ENCODE measurements at places on chromosomes 7 and 10.

DNA sequence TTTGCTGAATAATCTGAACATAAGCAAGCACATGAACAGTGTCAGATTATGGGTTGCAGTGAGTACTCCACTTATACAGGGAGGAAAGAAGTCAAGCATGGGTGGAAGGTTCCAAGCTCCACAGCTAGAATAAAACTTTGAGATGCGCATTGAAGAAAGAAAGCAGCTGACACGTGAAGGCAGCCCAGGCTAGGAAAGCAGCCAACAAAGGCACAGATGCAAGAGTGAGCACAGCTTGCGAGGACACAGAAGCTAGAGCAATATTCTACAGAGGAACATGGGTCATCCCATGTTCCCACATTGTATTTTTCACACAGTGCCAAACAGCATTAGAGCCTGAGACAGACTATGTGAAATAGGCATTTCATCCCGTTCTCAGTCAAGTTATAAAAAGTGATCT lies 194.6 kb upstream of the TBX20 start:
- no peak for DNase-seq

DNA sequence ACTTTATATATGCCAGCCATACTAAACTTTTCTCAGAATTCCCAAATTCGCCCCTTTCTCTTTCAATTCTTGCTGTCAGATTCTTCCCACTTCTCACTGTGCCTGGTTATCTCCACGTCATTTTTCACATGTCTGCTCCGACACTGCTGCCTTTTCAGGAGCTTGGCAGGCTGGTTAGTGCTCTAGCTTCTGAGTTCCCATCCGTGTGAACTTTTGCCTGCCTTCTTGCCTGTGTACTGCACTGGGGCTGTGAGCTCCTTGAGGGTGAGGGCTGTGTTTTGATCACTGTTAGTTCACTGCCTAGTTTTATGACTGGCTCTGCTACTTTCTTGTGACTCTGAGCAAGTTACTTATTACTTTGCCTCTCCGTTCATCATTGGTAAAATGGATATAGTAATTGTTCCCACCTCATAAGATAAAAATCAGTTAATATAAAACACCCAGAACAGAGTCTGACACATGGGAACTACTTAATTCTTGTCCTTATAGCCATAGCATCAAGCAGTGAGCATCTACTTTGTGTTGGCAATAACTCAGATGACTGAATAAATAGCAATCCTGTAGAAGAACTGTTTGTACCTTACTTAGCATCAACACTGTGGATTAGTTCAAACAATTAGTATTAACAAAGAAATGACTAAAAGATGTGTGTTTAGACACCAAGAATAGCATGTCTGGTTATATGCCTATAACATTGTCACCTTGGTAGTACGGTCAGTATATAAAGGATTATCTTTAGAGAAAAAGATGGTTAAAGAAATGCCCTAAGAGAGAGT lies 5.5 kb downstream of the GSTO1 start:
- DNase-seq: peak; percentile 23

DNA sequence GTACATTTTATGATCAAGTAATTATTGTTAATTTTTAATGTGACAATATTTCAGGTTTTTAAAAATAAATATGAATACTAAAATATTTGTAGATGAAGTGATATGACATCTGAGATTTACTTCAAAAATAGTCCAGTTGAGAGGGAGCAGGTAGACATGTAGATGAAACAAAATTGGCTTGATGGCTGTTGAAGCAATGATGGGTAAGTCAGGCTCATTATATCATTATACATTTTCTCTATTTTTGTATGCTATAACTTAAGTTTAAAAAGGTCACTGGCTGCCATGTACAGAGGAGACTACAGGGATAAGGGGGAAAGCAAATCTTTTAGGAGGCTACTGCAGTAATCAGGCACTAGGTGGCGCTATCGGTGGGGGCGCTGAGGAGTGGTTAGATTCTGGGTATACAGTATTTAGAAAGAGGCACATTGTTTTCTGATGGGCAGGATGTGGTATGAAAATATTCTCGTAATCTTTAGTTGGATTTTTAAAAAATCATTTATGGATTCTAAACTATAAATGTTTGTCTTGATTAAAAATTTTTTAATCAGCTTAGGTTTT lies 189.8 kb upstream of the IMMP2L start:
- peak; percentile 52 for DNase-seq

DNA sequence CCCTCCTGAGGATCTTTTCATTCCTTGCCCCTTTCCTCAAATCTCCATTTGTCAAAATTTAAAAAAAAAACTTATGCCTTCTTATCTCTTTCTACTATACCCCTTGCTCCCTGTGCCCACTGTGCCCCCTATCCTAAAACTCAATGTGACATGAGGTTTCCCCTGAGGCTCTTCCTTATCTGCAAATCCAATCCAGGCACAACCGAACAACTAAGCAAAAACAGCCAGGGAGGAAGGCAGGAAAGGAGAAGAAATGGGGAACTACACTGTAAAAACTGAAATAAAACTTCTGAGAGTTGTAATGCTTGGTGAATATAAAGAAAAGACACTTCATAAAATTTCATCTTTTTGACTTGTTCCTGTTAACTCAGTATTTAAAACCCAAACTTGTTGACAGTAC lies 54.2 kb downstream of the CRPPA start:
- no peak for DNase-seq

- no peak for DNase-seq
Measured at GRCh38 chr10:78857193-78857592, 211.6 kb upstream of the ZMIZ1 start.

GRCh38 chr7:155922067-155922816 lies 110.0 kb upstream of the SHH start:
- no peak for DNase-seq

- DNase-seq: peak; percentile 82
Measured at GRCh38 chr10:114526504-114527238, 122.4 kb upstream of the AFAP1L2 start.

DNA sequence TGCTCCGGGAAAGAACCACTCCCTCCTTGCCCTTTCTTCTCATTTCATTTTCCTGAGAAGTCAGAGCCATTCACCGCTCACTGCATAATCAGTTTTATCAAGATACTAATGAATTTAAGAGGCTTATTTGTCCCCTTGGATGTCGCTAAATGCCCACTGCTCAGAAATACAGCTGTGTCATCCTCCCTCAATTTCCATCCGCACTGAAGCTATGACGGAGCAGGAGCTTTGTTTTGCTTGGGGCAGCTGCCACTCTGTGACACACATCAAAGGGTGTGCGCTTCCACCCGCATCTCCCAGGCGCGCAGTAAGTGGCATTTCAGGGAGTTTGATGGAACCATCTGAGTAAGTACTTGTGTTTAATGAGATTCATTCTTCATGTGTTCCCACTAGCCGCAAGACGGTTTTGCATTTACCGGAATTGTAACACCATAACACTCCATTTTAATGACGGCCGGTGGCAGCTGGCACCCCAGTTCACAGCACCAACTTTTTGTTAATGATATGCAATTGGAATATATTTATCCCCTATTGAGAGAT lies 103.8 kb upstream of the PARD3 start:
- no peak for DNase-seq

GRCh38 chr10:116398224-116398623 lies 29.4 kb upstream of the PNLIPRP3 start:
- no peak for DNase-seq

DNA sequence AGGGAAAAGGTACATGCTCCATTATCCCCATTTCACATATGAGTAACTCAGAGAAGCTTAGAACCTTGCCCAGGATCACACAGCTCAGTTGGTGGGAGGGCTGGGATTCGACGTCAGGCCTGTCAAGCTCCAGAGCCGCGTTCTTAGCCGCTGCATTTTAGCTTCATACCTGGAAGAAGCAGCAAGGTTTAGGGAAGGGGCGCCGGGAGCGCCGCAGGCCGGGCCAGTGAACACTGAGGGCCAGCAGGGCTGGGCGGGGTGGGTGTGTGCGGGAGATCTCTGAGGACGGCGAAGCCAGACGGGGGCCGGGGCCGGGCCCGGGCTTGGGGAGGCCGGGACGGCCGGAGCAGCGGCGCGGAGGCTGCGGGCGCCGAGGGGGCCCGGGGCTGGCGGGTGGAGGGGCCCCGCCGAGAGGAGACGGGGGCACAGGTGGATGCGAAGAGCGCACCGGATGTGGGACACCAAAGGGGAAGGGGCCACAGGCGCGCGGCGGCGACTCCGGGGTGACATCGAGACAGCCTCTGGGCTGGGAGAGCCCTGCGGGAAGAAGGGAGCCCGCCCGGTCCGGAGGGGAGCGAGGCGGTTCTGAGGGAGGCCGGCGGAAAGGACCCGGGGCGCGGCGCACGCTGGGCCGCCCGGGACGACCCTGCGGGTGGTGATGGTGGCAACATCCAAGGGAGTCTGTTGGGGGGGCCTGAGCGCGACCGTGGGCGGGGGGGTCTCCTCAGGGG lies 498 bp downstream of the NDST2 start:
- DNase-seq: peak; percentile 17

DNA sequence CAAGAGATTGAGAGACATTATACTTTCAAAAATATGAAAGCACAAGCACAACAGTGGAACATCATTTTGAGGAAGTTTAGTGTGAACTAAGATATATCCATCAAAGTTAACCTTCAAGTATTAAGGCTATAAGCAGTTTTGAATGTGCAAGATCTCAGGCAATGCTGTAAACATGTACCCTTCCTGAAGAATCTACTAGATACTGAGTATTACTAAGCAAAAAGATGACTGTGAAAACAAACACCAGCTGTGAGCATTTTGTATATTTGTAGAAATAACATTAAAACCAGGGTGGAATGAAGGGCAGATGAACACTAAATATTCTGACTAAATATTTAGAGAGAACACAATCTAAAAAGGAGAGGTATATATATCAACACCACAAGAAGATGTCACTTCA lies 41.3 kb upstream of the ADRA2A start:
- DNase-seq: peak; percentile 22

DNA sequence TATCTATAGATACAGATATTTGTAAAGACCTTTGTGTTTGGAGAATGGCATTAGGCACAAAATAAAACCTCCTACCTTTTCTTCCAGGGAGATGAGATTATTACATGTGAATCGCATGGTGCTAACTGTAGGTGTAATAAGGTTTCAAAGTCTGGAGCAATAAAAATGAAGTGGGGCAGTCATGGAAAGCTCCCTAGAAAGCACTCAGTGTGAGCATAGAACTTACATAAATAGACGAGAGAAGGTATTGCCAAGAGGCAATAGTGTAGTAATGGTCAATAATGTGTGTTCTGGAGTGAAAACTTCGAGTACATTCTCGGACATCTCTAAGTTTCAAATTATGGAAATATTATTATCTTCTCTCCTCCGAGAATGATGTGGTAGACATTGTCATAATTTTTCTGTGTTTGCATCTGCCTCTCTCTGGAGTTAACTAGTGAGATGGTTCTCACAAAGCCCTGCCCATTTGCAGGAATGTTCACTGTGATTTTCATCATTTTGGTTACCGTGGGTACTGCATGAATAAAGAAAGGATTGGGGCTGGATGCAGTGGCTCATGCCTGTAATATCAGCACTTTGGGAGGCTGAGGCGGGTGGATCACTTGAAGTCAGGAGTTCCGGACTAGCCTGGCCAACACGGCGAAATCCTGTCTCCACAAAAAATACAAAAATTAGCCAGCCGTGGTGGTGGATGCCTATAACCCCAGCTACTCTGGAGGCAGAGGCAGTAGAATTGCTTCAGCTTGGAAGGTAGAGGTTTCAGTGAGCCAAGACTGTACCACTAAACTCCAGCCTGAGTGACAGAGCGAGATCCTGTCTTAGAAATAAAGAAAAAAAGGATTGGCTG lies 10.6 kb downstream of the VIM start:
- peak; percentile 92 for DNase-seq

GRCh38 chr7:100626530-100627237 lies 14.3 kb downstream of the MOSPD3 start:
- DNase-seq: peak; percentile 73

- peak; percentile 80 for DNase-seq
Measured at GRCh38 chr10:62083412-62084267, 182.1 kb downstream of the ARID5B start.

DNA sequence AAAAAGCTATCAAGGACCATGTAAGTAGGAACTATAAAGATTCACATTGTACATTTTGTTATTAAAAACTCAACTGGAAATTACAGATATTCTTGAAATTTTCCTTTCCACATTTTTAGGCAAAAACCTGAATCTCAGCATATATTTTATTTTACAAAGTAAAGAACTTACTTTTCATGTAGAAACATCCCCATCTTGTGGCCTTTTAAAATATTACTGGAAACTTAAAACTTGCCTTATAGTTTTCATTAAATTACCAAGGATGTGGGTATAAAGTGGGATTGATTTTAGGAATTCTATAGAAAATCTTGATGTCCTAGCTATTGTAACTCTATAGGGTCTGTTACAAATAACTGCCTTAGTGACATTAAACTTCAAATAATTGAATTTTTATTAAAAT lies 10.6 kb downstream of the DBF4 start:
- peak; percentile 67 for DNase-seq

GRCh38 chr7:155530601-155531000 lies 15.8 kb downstream of the CNPY1 start:
- DNase-seq: no peak

DNA sequence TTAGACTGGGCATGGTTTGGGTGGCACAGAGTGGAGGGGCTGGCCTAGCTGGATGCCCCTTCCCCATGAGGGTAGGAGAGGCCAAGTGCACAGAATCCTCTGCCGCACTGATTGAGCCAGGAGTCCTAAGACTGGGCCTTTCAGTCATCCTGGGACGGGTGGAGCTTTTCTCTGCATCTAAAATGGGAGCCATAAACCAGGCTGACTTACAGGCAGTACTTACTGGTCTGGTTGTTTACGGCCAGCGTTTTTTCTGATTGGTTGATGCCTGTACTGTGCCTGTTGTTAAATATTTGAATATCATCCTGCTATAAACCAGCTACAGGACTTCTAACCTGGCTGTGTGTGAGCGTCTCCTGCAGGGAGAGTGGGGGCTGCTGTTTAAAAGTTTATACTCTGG lies 107.8 kb downstream of the CDH23 start:
- no peak for DNase-seq

DNA sequence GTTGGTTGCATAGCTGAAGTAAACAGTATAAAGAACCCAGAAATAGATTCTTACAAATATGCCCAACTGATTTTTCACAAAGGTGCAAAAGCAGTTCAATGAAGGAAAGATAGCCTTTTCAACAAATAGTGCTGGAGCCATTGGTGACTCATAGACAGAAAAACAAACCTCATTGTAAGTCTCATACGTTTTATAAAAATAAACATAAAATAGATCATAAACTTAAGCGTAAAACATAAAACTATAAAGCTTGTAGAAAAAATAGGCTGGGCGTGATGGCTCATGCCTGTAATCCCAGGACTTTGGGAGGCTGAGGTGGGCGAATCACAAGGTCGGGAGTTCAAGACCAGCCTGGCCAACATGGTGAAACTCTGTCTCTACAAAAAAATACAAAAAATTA lies 318.8 kb upstream of the IGFBP3 start:
- DNase-seq: peak; percentile 31

- DNase-seq: no peak
Measured at GRCh38 chr10:34305189-34305588, 509.9 kb downstream of the PARD3 start.

- DNase-seq: no peak
Measured at GRCh38 chr10:1589257-1589656, 148.1 kb downstream of the ADARB2 start.
